CD4-positive, alpha-beta T cell treated with Interleukin-6 at 100 ng/mL for 8 hours (primary cell): ENCODE measurements at places on chromosomes 13 and 19.
A peak's percentile ranks its signal among the peaks of the same experiment; 100 is the strongest.

DNA sequence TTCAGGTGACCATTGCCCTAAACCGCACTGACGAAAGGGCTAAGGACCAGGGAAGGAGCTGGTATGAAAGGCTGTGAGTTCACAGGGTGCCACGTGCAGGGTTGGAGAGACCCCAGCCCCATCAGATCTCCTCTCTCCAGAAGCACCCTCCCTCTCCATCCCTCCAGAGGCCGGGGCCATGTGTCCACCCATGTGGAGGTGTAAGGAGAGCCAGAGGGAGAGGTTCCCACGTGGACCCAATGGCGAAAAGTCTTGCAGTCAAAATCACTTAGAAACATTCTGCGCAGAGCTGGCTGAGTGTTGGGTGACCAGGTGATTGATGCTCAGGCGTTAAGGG, 168.3 kb downstream of the COL4A1 start:
- DNase-seq = no peak

GRCh38 chr19:44570984-44571684, 41.7 kb upstream of the CEACAM20 start:
- peak; percentile 40 for DNase-seq

DNA sequence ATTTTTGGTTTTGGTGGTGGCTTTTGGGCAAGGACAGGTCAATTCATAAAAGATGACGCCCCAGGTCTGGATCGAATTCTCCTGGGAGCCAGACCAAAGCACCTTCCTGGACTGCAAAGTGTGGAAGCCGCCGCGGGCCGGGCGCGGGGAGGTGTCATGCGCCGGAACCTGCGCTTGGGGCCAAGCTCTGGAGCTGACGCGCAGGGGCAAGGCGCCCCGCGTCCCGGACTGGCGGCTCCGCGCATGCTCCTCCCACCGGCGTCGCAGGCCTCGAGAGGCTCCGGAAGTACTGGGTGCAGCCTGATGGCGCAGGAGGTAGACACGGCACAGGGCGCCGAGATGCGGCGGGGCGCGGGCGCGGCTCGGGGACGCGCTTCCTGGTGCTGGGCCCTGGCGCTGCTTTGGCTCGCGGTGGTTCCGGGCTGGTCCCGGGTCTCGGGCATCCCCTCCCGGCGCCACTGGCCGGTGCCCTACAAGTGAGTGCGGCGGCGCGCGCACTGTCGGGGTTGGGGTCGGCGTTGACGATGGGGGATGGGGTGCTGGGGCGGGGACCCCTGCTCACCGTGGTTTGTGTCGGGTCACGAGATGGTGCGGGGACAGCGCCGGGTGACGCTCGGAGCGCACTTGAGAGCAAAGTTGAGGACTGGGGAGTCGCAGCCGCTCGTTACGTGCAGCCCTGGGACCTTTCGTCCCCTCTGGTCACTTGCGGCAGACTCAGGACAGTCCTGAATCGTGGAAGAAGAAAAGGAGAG, at the start of gene CLN5:
TSS of gene CLN5 (plus strand) at position 286 of the 752 bp plus-strand sequence. CDS start at position 304, 18 bp downstream.
- peak; percentile 96 for DNase-seq

DNA sequence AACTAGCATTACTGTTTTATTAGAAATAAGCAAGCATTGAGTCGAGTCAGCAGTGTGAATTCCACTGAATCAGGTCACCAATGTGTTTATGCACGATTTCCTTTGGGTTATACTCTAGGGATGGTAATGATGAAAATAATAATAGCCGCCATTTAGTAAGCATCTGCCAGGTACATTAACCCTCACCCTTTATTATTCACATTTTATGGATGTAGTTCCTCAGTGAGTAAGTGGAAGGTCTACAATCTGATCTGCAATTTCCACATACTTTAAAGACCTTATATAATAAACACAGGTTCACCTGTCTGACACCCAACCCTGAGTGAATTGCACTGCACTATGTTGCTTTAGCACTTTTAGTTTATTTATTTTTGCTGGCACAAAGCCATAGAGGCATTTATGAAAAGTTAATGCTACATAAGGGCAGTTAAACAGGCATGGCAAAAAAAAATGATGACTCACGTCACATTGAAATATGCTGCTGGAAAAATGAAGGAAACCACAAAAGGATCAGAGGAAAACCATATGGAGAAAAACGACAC, 122.4 kb downstream of the TRPC4 start:
- DNase-seq = no peak

GRCh38 chr19:22526661-22527272, 104.6 kb upstream of the ZNF98 start:
- no peak for DNase-seq

- no peak for DNase-seq
These were observed 678.9 kb upstream of the SLITRK5 start for GRCh38 chr13:86992251-86992650.
